ENCODE measurements at places on chromosomes 6 and 20.

DNA sequence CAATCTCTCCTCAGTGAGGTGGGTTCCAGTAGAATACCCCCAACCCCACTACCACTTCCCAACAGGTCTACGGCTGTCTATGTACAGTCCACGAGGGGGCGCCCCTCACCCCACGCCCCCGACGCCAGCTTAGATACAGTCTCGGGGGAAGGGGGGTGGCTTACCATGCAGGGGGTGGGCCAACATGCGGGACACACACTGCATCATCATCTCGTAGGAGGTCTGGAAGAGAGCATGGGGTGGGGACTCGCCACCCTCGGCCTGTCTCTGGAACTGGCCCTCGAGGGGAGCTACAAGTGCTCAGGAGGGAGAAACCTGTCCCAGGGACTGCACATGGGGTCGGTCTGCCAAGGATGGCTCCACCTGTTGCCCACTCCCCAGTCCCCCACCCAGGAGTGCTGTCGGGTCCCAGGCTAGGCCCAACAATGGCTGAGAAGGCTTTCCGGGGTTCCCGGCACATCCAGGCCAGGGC, 8.5 kb downstream of the MTCH1 start:
- no peak for DNase-seq

DNA sequence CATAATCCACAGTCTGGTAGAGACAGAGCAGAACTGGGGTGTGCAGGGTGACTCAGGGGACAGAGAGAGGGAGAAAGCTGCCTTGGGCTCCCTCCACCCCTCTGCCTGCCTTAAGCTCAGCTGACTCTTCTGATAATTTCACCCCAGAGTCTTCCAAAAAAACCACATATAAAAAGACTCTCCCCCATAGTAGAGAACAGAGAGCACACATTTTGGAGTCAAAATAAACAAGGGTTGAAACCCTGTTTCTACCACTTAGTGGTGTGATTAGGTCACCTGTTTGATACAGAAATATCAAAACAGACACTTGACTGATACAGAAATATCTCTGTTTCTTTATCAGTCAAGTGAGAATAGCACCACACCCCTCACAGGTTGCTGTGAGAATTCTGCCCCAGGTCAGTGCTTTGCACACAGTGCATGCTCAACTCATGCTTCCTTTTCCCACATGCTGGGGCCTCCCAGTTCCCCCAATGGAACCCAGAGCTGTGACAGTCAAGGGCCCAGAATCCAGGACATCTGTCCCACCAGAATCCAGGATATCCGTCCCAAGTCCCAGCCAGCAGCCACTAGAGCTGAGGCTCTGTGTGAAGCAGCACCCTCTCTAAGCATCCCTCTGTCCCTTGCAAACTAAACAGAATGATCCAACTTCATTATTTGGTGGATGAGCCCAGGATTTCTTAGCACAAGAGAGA, 1.2 kb downstream of the TREML2 start:
- DNase-seq = no peak

DNA sequence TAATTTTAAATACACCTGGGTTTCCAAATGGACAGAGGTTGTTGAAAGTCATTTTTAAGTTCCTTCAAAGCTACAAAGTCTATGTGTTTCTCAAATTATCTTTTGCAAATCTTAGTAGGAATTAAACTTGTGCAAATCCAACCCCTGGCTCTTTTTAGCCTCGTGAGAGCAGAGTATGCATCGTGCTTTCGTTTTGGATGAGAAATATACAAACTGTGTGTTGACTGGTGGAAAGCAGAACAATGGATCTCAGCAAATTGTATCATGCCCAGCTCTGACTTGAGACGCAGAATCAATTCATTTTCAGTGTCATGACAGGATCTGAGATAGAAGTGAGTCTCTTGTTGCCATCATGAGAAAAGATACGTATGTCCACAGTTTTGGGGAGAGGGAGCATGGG, 542.4 kb upstream of the FLRT3 start:
- no peak for DNase-seq

GRCh38 chr6:157990321-157991066, 8.8 kb downstream of the SYNJ2 start:
- peak; percentile 49 for DNase-seq

All from activated CD4-positive, alpha-beta T cell treated with anti-CD3 and anti-CD28 coated beads for 4 hours (primary cell).